ENCODE measurements at places on chromosomes 4 and X. TPM values are rescaled to one million over a fixed set of nuclear protein-coding genes. Genes with fewer than 3 reads are reported as not detected.

DNA sequence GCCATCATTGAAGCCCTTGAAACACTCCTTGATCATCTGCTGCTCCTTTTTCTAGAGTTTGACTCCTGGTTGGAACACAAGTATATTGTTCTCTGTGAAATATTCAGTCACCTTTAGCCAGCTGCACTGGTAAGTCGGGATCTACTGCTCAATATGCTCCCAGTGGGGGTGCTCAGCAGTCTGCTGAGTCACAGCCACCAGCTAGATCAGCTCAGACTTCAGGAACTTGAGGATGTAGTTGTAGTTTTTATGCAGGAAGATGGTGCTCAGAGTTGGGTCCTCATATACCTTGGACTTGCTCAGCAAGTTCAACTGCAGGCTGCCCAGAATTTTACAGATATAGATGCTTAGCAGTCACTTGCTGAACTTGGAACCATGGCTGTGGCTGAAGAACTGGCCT lies 202.5 kb upstream of the RPL34 start:
- DNase-seq, result no peak

The SOWAHB gene
- 30.5 TPM for total RNA-seq

The TMSB15C gene
- 0.23 TPM for total RNA-seq

The PITX2 gene
- total RNA-seq, result not detected

DNA sequence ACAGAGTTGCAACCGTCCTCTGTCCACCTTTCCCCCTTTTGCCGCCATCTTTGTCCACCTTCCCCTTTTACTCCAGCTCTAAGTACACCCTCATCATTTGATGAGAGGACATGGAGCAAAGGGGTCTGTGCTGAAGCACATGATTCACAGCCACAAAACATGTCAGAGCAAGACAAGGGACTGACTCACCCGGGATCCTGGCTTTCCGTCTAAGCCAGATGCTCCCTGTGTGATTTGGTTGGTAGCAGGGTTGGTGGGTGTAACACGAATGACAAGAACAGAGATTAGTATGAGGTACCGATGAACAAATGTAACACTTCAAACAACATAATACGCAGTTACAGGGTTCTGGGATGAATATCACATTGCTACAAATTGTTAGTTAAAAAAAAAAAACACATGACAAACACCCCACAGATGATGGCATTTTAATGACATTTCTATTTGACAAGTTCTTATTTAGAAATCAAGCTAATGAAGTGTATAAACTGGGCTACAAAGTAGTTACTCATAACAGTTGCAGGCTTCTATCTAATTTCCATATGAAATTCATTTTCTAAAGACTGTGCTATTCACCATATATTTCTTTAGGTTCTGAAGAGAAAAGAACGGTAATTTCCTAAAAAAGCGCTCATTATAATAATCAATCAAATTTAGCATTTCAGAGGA lies 71.4 kb upstream of the ETNPPL start:
- no peak for DNase-seq

DNA sequence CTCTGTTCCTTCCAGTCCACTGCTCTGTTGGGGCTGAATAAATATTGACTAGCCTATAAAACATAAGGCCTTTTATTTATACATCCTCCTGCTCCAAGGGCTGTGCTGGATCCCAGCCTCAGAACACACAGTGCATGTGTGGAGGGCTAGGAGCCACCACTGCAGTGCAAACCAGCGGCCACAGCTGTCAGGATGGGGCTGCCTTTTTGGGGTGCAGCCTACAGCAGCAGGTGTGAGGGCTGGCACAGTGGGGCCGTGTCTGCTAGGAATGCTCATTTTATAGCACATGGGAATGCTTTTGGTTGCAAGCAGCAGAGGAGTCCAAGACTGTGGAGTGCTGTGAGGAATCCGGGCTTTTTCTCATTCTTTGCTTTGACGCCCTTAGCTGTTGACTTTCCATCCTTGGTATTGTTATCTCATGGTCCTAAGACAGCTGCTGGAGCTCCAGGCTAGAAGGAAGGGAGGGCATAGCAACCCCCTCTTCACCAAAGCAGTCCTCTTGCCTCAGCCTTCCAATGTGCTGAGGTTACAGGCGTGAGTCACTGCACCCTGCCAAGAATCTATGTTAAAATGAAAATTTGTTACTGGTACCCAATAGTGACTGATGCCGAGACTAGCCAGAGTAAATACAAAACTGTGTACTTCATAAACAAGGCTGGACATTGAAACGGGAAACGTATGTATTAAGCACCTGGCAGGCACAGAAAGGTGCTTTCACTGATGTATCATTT lies 334.3 kb upstream of the GATB start:
- DNase-seq, result no peak

GRCh38 chr4:137417676-137418075 lies 114.6 kb downstream of the PCDH18 start:
- DNase-seq, result no peak

GRCh38 chrX:53398216-53398615 lies 24.2 kb downstream of the SMC1A start:
- no peak for DNase-seq

The NAT8L gene
- total RNA-seq, result 0.08 TPM

The PNCK gene
- 0.17 TPM for total RNA-seq

- no peak for DNase-seq
These were observed 29.6 kb downstream of the SMARCA1 start for GRCh38 chrX:129493643-129494042.

DNA sequence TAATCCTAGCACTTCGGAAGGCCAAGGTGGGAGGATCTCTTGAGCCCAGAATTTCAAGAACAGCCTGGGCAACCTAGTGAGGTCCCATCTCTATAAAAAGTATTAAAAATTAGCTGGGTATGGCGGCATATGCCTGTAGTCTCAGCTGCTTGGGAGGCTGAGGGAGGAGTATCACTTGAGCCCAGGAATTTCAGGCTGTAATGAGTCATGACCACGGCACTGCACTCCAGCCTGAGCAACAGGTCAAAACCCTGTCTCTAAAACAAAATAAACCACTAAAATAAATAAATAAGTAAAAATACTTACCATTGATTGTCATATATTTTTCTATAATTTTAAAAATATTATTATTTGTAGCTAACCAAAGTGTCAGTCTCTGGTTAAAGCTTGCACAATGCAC lies 315.6 kb upstream of the SMIM31 start:
- DNase-seq, result no peak

- DNase-seq, result no peak
These were observed 588.3 kb downstream of the SPRY1 start for GRCh38 chr4:123984886-123985285.

- DNase-seq, result no peak
These were observed 519.0 kb downstream of the IL15 start for GRCh38 chr4:142155347-142155746.

GRCh38 chr4:3310301-3311094 lies 17.7 kb downstream of the RGS12 start:
- DNase-seq, result no peak

DNA sequence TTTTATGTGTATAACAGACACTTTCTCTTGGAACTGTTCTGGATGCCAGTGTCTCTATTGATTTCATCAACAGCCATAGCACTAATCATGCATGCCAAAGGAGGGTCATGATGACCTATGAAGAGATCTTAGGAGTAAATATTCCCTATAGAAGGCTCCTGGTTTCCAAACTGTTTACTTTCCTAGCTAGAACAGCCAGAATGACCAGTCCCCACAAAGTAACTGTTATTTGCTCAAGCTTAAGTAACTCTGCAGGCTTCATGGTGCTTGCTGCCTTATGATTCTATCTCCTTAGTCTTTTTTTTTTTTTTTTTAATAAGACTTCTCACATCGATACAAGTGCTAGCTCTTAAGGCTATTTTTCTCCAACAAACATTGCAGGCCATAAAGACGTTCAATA lies 12.4 kb downstream of the S100G start:
- DNase-seq, result no peak

GRCh38 chr4:157358439-157358838 lies 137.9 kb downstream of the GRIA2 start:
- no peak for DNase-seq

- DNase-seq, result peak; percentile 19
These were observed 29.1 kb downstream of the NELFA start for GRCh38 chr4:1979477-1980196.

GRCh38 chrX:135516376-135516775 lies 4.1 kb upstream of the INTS6L start:
- DNase-seq, result no peak

DNA sequence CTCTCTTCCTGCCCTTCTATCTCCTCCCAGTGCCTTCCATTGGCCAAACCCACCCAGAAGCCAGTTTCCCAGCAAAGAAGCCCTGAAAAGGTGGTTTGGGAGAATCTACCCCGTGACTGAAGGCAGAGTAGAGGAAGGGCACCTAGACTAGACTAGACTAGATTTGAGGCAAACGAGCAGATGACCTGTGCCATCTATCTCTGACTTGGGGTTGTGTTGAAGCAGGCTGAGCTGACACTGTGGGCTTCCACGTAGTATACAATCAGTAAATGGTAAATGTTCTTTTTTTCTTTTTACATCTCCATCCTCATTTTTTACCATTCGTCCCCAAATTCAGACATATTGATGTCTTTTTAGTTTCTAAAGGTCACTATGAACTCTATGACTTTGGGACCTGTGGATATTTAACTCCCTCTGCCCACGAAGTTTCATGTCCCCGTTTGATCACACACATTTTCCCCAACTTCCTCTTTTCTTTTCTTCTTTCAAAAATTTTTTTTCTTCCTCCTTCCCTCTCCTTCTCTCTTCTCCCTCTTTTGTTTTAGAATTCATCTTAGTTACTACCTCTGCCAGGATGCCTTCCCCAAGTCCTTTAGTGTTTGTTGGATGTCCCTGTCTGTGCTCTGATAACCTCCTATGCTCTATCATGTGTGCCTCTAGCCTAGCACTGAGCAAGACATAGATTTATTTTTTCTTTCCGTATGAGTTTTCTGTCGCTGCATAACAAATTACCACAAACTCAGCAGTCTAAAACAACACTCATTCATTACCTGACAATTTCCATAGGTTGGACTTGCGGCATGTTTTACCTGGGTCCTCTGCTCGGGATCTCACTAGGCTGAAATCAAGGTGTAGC lies 6.2 kb upstream of the AFF1 start:
- no peak for DNase-seq

- no peak for DNase-seq
These were observed 183.2 kb upstream of the PUDP start for GRCh38 chrX:7330971-7331746.

GRCh38 chr4:31548823-31549222 lies 828.7 kb downstream of the PCDH7 start:
- DNase-seq, result no peak

The HS6ST2 gene
- under 0.01 TPM for total RNA-seq

- DNase-seq, result no peak
These were observed 60.2 kb downstream of the KCNIP4 start for GRCh38 chr4:21888195-21888976.

GRCh38 chr4:146470604-146471003 lies 51.1 kb downstream of the SLC10A7 start:
- DNase-seq, result no peak

DNA sequence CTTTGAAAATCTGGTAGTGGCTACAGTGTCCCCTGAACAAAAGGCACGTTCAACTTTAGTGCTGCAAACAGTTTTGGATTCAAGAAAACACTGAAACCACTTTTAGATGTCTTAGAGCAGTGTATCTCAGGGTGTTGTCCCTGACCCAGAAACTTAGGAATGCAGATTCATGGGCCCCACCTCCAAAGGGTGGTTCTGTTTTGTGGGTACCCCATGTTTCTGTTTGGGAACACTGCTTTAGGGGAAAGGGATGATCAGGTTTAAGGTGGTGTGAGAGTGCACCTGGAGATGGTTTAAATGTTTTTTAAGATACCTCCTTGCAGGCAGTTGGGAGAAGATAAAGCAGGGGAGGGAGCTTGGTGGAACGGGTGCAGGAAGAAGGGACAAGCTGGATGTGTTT lies 55.6 kb downstream of the JADE1 start:
- DNase-seq, result no peak

- peak; percentile 89 for DNase-seq
These were observed 11.9 kb downstream of the G6PD start for GRCh38 chrX:154534526-154535322.

GRCh38 chrX:125005863-125006262 lies 313.8 kb upstream of the TEX13C start:
- no peak for DNase-seq

DNA sequence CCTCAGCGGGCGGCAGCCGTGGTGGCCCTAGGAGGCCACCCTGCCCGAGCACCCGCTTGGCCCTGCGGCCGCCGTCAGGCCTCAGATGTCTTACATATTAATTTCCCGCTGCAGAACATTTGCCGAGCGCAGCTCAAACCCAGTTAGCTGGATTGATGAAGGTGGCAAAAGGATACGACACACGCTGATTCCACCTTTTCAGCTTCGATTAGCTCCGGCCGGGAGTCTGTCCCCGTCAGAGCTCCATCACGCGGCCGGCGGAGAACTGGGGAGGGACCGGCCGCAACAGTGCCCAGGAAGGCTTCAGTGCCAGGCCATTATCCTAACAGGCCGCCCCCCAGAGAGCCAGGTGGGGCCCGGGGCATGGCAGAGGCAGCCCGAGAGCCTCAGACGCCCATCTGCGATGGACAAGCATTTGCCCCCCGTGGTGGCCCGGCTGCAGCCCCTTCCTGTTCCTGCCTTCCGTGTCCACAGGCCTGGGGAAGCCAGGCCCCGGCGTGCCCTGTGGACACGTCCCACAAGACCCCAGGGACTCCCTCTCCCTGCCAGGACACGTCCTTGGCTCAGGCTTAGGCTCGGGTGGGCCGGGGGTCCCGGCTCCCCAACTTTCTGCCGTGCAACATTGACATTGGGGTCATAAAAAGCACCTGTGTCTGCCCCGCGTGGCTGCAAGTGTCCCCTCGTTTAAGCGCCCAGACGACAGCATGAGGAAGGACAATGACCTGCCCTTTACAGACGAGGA lies 133.8 kb upstream of the NKX1-1 start:
- DNase-seq, result no peak

The BST1 gene
- 12.1 TPM for total RNA-seq

The PNMA6A gene
- 6.4 TPM for total RNA-seq

The UGT2A1 gene
- total RNA-seq, result 0.05 TPM

The PTPN13 gene
- 3.2 TPM for total RNA-seq

DNA sequence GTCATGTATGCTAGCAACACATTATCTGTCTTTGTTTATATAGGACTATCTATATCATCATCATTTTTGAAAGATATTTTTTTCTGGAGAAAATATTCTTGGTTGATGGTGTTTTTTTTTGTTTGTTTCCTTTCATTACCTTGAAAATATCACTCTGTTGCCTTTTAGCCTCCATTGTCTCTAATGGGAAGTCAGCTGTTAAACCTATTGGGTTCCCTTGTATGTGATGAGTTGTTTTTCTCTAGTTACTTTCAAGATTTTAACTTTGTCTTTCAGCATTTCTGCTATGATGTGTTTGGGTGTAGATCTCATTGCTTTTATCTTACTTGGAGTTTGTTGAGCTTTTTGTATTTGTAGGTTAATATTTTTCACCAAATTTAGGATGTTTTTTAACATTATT lies 124.4 kb downstream of the EDA start:
- no peak for DNase-seq

DNA sequence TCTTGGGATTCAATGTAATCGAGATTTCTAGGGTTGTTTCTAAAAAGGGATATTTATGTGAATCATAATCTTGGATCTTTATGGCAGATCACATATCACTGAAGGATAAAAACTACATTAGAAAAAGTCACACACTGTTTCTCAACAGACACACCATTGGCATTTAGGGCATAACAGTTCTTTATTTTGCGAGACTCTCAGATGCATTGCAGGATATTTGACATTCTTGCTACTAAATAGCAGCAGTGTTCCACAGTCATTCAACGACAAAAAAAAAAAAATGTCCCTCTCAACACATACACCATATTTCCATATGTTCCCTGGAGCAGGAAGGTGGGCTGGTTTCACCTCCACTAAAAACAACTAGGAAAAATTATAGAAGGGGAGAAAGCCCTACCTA lies 243.4 kb upstream of the PCDH18 start:
- no peak for DNase-seq
